ENCODE measurements at places on chromosomes 6 and 20.

DNA sequence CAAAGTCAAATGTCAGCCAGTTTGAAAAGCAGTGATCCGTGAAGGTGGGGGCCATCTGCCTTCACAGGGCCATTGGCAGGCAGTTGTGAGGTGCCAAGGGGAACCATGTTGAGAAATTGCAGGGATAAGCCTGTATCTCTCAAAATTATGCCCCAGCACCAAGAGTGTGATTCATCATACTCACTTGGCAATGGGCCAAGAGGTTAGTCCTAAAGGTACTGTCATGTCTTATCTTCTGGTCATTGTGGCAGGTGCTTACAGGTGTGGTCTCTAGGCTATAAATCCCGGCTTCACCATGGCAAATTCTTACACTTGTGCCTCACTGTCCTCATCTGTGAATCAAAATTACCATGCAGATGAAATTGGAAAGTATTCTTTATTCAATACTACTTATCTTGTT, 150.7 kb upstream of the LAMP5 start:
- DNase-seq, result no peak

DNA sequence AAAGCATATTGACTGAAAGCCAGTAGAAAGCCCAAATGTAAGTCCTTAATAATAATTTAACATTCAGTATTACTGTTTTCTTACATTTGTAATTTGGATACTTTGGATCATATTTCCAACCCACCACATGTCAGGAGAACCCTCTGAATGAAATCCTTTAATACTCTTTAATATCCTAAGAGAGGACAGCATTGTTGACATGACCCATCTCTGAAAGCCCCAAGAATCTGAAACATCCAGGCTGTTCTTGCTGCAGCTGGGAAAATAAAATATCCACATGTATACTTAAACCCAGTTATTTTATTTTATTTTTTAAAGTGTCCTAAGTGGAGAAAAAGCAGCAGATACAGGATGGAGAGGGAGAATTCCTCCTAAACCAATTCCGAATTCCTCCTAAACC, 130.8 kb upstream of the RIPOR2 start:
- DNase-seq, result no peak

GRCh38 chr20:23889775-23890187, 10.2 kb upstream of the CST5 start:
- peak; percentile 4 for DNase-seq

GRCh38 chr6:106844930-106845329, 129.6 kb downstream of the CD24 start:
- DNase-seq, result no peak

- DNase-seq, result no peak
Observed at GRCh38 chr6:91860541-91861335, 1273.9 kb upstream of the MAP3K7 start.

GRCh38 chr6:107110200-107110599, 5.1 kb downstream of the BEND3 start:
- DNase-seq, result no peak
